SW480 (cell line): ENCODE measurements at places on chromosomes 1 and 21.

DNA sequence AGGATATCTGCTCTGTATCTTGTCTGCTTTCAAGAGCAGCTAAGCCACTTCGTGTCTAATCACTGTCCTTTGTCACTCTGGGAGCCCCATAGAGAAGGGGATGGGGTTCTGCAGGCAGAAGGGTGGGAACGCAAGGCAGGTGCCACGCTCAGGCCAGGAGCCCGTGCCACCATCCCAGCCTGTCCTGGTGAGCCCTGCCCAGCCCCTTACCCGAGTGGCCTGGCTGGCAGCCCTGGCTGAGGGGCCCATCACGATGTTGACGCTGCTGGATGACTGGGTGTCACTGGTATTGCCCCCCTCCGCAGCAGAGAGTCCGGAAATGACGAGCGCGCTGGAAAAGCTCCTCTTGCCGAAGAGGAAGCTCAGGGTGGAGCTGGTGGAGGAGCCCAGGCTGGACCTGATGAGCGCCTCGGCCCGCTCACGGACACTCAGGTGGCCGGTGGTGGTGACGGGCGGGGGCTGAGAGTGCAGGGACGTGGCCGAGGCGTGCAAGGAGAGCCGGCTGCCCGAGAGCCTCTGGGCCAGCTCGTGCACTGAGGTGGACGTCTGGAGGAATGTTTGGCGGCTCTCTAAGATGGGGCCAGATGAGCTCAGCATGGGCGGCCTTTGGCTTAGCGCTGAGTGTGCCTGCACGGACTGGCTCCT lies 35.6 kb downstream of the NTPCR start:
- no peak for DNase-seq

GRCh38 chr1:235468970-235469369 lies 35.3 kb downstream of the B3GALNT2 start:
- peak; percentile 85 for DNase-seq

- DNase-seq: peak; percentile 33
These were observed 35.3 kb upstream of the BCAR3 start for GRCh38 chr1:93716941-93717368.

- DNase-seq: no peak
These were observed 6.5 kb downstream of the RD3 start for GRCh38 chr1:211485480-211485857.

GRCh38 chr21:34092262-34092921 lies 19.0 kb downstream of the MRPS6 start:
- no peak for DNase-seq

DNA sequence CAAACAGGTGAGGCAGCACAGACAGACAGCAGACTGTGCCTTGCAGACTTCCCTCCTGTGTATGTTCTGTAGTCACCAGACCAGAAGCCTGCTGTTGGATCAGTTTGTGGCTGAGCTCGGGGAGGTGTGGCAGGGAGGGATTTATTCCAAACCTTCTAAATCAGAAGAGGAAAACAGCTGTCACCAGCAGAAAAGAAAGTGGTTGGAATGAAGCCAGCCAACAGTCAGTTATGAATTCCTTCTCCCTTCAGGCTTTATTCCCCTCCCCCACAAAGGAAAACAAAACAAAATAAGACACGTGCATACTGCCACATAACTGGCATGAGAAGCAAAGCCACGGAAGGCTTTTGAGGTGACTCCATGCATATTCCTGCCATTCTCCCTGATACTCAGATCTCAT lies 19.0 kb upstream of the PIGV start:
- no peak for DNase-seq

DNA sequence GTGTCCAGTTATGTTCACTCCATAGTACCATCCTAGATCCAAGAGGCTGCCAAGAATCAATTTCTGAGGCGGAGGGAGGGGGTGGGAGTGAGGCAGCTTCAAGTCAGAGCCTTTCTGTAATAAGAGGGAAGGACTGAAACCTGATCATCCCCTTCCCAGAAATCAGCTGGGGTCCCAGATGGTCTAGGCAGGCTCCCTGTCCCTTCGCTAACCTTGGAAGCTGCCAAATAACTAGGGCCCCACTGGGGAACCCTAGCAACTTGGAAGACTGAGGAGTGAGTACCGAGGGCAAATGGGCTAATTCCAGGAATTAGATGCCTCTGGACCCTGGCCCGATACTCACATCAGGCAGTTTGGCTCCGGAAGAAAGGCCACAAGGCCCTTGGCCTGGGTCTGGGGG lies 113.3 kb downstream of the NAV1 start:
- no peak for DNase-seq

DNA sequence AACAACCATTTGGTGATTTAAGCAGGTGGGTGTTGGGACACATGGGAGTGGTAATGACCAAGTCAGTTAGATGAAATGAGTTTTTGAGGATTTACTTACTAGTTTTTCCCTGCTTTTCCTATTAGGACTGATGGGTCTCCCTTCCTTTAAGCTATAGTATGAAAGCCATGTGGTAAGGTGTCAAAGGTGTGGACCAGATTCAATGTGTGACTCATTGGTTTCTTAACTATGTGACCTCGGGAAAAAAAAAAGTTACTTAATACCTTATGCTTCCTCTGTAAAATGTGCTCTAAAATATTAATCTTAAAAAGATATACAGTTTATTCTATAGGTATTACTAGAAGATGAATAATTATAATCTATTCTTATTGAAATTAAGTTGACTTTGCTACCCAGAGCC lies 93.7 kb downstream of the DUSP10 start:
- DNase-seq: no peak

GRCh38 chr1:162695687-162696086 lies 63.4 kb downstream of the DDR2 start:
- DNase-seq: no peak

DNA sequence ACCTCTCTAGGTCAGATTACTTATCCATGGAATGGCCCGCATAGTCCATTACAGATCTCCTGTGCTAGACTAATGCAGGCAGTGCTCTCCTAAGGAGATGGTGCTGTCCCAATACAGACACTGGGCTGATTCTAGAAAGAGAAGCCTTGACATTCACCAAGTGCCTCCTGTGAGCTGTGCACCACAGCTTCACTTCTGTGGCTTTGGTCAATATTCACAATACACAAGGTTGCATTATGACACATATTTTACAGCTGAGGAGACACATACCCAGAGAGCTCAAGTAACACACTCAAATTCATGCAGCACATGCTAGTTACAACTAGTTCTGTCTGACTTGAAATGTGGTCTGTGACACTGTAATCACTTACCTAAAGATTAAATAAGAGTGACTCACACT lies 59.4 kb upstream of the LRRC8B start:
- peak; percentile 31 for DNase-seq

- DNase-seq: no peak
These were observed 305.4 kb downstream of the HHIPL2 start for GRCh38 chr1:222242492-222242891.

DNA sequence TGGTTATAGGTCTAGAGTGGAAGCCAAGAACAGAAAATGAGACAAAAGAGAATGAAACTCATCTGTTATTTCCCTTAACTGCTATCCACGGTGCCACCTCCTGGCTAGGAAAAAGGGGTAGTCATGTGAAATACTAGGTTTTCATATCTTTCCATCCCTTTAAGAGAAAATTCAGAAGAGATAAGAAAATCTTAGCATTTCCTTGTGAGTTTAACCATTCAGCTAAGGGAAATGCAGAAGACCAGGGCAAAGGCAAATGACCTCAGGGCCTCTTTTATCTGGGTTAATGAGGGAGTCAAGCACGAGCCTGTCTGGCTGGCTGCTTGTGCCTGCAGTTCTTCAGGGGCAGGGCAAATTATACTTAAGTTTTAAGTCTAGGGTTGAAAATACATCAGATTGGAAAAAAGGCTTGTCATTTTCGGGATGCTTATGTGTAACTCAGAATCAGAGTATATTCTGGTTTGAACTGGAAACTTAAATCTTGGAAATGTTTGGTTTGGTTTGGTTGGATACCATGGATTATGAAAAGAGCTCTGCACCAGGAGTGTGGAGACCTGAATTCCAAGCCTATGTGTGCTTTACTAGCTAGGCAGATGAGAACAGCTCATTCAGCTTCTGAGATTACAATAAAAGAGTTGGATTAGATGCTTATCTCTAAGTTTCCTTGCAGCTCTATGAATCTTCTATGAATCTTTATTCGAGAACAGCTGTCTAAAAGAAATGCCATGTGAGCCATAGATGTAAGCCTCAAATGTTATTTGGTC lies 19.9 kb downstream of the NIBAN1 start:
- no peak for DNase-seq

DNA sequence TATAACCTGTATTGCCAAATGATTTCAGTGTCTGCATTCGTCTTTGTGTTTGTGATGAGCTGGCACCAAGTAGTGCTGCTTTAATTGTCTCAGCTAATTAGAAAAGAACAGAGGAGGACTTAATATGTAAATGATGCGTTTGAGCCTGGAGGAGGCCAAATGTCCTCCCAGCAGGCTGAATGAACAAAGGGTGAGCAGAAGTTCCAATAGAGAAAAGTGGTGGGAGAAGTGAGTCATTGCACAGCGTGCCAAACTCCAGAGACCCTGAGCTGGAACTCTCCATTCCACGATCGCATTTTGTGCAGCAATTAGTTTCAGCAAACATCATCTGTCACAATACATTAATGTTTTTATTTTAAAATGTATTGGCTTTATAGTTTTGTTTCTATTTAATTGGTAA lies 17.9 kb downstream of the ETV3L start:
- DNase-seq: no peak

GRCh38 chr1:228316589-228317387 lies 89.8 kb downstream of the TRIM11 start:
- DNase-seq: no peak

GRCh38 chr1:56745231-56745630 lies 74.0 kb downstream of the FYB2 start:
- DNase-seq: no peak

- DNase-seq: no peak
These were observed 825 bp upstream of the DPH5 start for GRCh38 chr1:101026430-101026788.

GRCh38 chr1:94958081-94958480 lies 31.2 kb upstream of the CNN3 start:
- DNase-seq: no peak

- no peak for DNase-seq
These were observed 1595.2 kb downstream of the KCNT2 start for GRCh38 chr1:195012995-195013394.

- DNase-seq: no peak
These were observed 187.8 kb downstream of the ETS2 start for GRCh38 chr21:38993561-38993960.

- DNase-seq: no peak
These were observed at the start of gene TMPRSS15 for GRCh38 chr21:18403735-18404450. TMPRSS15 (minus strand) TSS chr21:18403785; CDS start chr21:18403622, 163 bp downstream.

DNA sequence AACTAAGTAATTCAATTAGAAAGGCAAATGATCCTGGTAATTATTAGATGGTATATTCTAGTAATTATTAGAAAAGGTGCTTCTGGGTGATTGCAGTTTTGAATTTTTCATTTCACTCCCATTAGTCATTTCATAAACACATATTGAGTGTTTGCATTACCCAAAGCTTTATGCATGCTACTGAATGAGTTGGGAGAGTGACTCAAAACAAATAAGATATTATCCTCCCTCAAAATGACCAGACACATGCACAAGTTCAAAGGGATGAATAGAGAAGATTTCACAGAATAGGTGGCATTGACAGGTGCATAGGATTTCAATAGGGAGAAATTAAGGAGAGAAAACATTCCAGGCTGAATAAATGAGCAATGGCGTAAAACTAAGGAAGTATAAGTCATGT lies 84.7 kb downstream of the PHTF1 start:
- DNase-seq: no peak

DNA sequence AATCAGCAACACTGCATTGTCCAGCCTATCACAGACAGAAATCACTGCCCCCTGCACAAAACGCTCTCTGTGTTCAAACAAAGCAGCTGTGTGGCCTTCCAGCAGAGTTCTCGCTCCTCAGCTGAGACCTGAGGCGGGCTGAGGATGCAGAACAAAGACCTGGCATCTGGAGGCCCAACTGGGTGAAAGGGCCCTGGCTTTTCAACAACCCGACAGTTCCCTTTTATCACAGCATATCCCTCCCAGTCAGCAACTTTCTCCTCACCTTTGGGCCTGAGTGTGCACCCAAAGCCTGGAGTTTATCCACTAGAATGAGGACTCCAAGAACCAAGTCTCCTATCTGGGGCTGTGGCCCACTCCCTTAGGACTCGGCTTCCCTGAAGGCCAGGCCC lies 42.6 kb upstream of the A3GALT2 start:
- DNase-seq: no peak

DNA sequence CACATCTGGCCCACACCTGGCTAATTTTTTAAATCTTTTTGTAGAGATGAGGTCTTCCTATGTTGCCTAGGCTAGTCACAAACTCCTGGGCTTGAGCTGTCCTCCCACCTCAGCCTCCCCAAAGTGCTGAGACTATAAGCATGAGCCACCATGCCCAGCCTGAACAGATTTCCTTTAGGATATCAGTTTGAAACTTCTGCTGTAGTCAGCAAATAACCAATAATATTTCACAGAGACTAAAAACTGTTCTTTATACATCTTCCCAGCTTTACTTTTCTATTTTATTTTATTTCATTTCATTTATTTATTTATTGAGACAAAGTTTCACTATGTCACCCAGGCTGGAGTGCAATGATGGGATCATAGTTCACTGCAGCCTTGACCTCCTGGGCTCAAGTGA lies 29.9 kb upstream of the TEKT2 start:
- no peak for DNase-seq

DNA sequence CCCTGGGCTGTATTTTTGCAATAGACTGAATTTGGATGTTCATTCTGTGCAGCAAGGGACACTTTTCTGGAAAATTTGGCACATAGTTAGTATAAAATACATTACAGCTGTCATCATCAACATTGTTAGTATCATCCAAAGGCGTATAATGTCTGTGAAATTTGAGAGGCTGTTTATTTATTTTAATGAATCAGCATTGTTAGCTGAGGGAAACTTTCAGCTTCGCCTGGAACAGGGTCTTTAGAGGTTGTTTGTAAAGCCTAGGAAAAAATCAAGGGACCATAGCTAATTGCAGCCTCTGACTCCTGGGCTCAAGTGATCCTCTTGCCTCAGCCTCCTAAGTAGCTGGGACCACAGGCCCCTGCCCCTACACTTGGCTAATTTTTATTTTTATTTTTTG lies 106.8 kb upstream of the USP24 start:
- DNase-seq: no peak

GRCh38 chr1:48194801-48195200 lies 27.7 kb upstream of the SLC5A9 start:
- DNase-seq: no peak

GRCh38 chr1:62327360-62328055 lies 8.3 kb upstream of the KANK4 start:
- DNase-seq: no peak

DNA sequence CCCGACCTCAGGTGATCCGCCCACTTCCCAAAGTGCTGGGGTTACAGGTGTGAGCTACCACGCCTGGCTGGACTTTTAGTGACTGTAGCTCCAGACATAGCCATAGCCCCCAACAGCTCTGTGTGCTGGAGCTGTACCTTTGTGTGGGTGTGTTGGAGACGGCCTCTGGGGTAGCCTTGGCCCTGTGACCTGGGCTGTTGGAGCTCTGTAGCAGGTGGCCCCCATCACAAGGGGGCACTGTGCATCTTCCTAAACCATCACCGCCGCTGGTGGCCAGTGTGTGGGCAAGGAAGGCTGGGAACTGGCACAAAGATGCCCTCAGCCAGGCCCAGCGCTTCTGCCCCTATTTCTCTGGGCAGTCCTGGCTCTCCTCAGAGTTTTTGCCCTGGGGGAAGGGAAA lies 38.4 kb upstream of the FOXO6 start:
- peak; percentile 72 for DNase-seq

GRCh38 chr1:110197905-110198629 lies 12.0 kb upstream of the KCNC4 start:
- DNase-seq: no peak

- DNase-seq: no peak
These were observed 6.2 kb downstream of the SLC19A2 start for GRCh38 chr1:169479363-169480066.
